ENCODE measurements at places on chromosomes 1 and 21. TPM values are rescaled to one million over a fixed set of nuclear protein-coding genes. Genes with fewer than 3 reads are reported as not detected.

ZNF593OS gene
- not detected for total RNA-seq

PRRX1 gene
- 123 TPM for total RNA-seq

DENND2C gene
- 5.4 TPM for total RNA-seq

HSD3B2 gene
- total RNA-seq = 9.9 TPM

OR10J1 gene
- total RNA-seq = not detected

TRABD2B gene
- total RNA-seq = 7.9 TPM

AUNIP gene
- total RNA-seq = not detected

GRCh38 chr1:153626904-153627714 is at the start of gene S100A13:
Gene S100A13 (minus strand): TSS chr1:153627505. CDS start chr1:153626472, 1,033 bp downstream.
- DNase-seq = no peak

- DNase-seq = no peak
Measured at GRCh38 chr1:229769006-229769405, 143.0 kb downstream of the URB2 start.

DNA sequence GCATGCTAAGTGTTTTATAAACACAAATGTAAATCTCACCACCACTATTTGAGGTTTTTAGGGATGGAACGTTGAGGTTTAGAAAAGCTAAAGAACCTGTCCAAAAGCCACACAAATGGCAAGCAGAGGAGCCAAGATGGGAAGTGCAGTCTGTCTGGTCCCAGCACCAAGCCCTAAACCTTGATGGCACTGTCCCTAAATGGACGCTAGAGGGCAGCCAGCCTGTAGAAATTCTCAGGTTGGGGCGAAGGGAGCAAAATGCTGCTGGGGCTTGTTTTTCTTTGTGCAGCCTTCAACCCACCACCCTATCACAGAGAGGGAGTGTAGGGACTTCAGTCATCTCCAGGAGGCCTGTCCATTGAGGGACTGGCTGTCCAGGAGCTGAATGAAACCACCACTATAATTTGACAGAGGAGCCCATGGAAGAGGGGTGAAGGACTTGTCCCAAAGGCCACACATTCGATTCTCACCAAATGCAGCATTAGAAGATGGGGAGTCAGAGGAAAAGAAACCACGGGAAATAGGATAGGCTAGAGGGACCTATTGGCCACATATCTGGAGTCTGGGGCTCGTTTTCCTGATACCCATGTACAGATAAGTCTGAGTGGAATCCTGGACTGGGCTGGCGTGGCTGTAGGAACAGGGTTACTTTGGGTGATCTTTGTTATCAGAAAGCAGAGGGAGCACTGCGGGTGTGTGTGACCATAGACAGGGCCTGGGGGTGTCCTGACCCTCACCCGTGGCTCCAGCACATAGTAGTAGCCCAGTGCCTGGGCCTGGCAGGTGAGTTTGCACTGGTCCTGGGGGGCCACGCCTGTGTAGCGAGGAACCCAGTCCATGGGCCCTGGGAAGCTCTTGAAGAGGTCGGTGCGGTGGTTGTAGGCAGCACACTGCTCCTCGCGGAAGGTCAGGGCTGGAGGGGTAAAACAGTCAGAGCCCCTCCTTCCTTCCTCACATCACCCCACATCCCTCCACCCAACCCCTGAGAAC is 6.1 kb downstream of the ADAMTS4 start:
- no peak for DNase-seq

DNA sequence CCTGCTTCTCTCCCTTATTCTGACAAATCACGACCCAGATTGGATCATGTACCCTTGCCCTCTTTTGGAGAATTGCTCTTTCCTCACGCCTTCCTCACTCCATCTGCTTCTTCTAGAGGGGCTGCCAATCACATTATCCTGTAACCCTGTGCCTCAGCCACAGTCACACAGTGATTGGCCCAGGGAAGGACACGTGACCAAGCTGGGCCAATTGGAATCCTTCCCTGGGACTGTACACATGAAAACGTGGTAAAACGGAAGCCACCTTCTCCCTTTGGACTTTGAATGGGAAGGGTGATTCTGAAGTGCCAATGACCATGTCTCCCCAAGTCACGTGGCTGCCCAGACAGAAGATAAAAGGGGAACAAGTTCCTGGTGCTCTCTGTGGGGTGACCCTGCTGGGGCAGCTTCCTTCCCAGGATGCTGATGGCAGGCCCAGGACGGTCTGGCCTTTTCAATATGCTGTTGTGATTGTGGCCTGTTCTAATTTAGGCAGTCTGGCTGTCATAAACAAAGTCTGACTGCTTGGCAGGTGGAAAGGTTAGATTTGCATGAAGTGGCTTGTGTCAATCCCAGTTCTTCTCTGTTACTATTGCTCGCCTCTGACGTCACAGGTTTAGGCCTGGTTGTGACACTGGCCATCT is 92.9 kb downstream of the UBIAD1 start:
- no peak for DNase-seq

DNA sequence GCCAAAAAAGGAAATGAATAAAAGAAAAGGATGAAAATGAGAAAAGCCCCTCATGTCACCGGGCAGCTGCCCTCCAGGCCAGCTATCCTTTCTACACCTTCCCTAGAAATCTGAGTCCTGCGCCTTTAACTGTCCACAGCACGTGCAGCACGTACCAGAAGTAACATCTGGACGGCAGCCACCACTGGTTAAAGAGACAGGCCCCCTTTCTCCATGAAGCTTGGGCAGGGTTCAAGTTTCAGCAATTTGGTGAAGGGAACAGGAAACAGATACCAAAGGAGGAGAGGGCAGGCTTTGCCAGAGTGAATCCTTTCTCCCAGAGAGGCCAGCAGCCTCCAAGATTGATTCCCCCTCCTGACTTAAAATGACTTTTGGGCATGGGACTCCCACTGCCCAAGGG is 3.6 kb upstream of the KIAA2013 start:
- peak; percentile 84 for DNase-seq

- no peak for DNase-seq
Measured at GRCh38 chr1:18511874-18512150, 31.1 kb downstream of the KLHDC7A start.

- no peak for DNase-seq
Measured at GRCh38 chr1:22754106-22754768, 43.6 kb downstream of the EPHB2 start.

- DNase-seq = no peak
Measured at GRCh38 chr1:112983537-112984131, 27.6 kb upstream of the SLC16A1 start.

DNA sequence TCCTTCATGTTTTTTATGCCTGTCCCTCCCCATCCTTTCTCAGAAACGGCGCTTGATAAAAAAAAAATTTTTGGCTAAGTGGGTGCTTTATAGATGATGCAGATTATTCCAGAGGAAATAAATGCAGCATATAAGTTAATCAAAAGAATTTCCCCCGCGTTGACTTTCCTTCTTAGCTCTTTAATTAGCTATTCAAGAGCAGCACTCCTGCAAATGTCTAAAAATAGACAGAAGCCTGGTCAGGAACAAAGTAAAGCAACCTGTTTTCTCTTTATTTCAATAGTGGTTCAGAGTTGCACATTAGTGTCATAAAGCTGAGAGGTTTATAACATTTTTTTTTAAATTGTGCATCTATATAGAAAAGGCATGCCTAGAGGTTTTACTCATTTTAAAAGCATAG is 439.5 kb upstream of the LRRC7 start:
- DNase-seq = no peak

DNA sequence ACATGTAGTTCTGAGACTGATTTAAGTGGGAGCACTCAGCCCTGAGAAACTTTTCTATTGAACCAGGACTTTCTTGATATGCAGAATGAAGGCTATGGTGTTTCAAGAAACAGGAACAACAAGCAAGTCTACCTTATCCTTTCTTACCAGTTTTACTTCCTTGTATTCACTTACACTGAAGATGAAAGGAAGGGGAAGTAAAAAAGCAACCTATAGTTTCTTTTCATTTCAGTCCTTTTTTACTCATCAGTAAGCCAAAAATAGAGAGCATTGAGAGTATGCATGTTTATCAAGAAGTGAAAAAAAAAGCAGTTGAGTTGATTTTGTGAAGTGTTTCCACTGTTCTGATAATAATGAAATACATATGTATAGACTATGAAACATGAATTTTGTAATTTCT is 1010.3 kb downstream of the AMY1C start:
- no peak for DNase-seq

DNA sequence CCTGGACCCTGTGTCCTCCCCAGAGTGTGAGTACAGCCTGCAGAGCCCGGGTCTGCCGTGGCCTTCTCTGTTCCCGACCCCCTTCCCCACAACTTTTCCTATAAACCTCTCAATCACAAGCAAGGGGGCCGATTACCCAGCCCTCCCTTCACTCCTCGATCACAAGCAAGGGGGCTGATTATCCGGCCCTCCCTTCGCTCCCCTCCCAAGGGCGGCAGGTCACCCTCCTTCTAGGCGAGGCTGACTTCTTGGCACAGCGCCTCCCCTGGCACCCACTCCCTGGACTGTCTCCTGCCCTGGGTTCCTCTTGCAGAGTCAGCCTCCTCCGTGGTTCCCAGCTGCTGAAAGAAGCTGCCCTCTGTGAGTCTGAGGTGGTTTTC is 12.3 kb upstream of the LDLRAP1 start:
- no peak for DNase-seq

DNA sequence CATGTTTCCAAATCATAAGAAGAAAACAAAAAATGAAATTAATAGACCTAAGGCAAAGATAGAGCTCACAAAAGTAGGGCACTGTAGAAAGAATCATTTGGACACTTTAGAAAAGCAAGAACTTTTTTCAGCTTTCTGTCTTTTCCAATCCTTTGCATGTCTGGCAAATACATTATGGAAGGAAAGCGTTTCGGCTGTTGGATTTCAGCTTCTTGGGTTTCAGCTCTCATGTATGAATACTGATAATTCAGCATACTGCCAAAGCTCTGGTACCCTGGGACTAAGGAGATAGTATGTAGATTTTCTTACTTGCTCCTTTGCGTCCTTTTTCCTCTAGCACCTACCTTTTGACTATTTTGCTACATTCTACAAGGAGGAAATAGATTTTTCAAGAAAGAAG is 375.9 kb downstream of the BRINP3 start:
- no peak for DNase-seq

All from ascending aorta (tissue), 2 donors.